ENCODE measurements at places on chromosomes 3 and 15. TPM values are rescaled to one million over a fixed set of nuclear protein-coding genes. Genes with fewer than 3 reads are reported as not detected.

The ZCWPW2 gene
- not detected for total RNA-seq

The GRK7 gene
- 0.12 TPM for total RNA-seq

The GREM1 gene
- not detected for total RNA-seq

- DNase-seq: peak; percentile 38
Measured at GRCh38 chr15:77026501-77027110, 31.7 kb downstream of the PSTPIP1 start.

DNA sequence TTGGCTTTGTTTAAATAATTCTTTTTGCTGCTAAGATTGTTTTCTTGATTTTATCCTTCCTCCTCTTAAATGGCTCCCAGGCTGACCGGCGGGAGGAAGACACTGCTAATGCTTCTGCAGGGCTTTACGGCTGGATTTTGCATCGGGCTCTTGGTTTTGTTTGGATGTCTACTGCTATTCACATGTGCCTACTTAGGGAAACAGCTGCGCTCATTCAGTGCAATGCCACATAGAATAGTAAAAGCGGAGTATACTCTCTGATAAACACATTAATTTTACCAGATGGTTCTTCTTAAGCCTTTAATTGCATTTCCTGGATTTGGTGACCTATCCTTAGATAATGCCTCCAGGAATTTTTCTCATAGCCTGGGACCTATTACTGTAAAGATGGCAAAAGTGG is 146.6 kb downstream of the THSD4 start:
- no peak for DNase-seq

GRCh38 chr3:2535206-2535605 is 436.5 kb downstream of the CNTN4 start:
- DNase-seq: no peak

All from natural killer cell treated with Interleukin-12 subunit alpha and Interleukin-12 subunit beta and Interleukin-15 and Interleukin-18, amount 100 ng/mL, for 72 hours (primary cell).